ENCODE measurements at places on chromosomes 4 and X.
A peak's percentile ranks its signal among the peaks of the same experiment; 100 is the strongest.

- DNase-seq, result no peak
These were observed 9.1 kb downstream of the CXCR3 start for GRCh38 chrX:71609095-71609750.

DNA sequence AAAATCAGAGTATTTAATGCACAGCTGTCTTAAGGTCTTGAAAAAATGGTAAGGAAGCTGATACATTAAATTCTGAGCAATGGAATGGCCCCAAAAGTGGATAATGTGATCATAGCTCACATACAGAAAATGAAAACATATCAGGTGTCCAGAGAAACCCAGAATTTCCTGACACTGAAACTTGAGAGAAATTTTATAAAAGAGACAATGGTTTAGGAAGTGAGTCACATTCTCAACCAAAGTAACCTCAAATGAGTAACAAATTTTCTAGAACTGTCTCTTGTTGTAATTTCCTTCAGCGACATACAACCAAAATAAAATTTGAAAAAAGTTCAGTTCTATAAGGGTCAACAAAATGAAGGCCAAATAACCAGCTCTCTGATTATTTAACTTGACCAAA lies 37.4 kb upstream of the PACRGL start:
- DNase-seq, result no peak

DNA sequence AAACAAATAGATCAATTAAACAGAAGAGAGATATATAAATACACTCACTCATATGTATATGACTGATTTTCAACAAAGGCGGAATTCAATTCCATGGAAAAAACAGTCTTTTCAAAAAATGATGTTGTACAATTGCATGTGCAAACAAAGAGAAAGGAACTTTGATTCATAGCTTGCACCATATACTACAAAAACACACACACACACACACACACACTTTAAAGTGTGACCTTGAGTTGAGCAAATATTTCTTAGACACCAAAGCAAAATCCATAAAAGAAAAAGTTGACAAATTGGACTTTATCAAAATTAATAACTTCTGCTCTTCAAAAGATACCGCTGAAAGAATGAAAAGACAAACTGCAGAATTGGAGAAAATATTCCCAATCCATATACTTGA lies 168.8 kb downstream of the EVC2 start:
- no peak for DNase-seq

DNA sequence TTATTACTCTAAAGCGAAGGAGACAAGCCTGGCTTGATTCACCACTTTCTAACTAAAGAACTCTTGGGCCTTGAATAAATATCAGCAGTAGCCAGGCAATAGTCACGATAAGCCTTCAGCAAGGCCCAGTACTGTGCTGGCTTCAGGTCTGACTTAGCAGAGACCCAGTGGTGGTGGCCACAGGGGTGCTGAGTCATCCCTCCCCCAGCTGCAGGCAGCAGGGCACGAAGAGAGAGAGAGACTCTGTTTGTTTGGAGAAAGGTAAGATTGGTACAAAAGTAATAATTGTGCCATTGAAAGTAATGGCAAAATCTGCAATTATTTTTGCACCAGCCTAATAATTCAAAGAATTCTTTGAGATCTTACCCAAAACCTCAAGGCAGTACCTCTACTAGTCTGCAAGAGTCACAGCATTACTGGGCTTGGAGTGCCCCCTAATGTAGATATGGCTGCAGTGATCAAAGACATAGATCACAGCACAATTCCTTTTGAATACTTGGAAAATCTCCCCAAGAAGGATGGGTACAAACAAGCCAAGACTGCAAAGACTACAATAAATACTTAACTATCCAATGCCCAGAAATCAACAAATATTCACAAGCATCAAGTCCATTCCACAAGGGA lies 159.5 kb upstream of the USP38 start:
- peak; percentile 47 for DNase-seq

DNA sequence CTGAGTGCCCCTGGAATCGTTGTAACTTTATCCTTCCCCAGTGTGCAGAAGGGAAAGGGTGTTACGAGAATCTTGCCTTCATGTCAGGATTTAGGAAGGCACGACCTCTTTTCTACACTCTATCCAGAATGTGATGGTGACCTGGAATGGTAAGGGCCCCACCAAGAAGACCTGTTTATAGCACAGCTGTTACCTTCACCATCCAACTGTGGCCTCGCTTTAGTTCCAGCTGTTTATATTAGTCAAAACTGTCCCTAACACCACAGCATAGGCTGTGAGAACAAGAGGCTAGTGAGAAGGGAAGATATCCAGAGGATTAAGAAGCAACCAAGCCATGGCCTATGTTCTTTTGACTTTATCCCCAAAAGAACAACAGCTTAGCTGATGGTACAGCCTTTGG lies 28.0 kb downstream of the ARX start:
- no peak for DNase-seq

GRCh38 chr4:153074486-153074885 lies 129.8 kb upstream of the TRIM2 start:
- no peak for DNase-seq

GRCh38 chrX:107629540-107629909 lies 1.2 kb downstream of the PRPS1 start:
- no peak for DNase-seq

DNA sequence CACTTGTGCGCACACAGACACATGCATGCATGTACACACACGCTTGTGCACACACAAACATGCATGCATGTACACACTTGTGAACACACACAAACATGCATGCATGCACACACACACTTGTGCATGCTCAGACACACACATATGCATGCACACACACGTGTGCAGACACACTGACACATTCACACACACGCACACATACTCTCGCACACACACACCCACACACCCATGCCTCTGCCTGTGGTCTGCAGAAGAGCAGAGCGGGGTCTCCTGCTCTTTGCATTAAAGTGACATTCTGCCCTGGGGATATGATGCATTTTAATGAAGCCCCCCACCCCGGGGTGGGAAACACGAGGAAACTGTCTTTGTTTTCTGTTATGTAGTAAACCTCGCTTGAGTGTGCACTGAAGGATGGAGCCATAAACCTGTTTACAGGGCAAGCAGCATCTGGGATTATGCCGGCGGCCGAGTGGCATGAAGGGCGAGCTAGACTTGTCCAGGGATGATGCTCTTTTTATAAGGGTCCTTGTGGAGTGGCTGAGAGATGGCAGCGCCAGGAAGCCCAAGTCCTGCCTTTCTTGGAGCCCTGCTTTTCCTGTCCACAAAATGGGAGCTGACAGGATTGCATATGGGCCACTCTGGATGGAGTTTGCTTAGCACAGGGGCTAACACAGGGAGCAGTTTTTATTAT lies 17.8 kb downstream of the PSAPL1 start:
- no peak for DNase-seq

- DNase-seq, result no peak
These were observed 127.8 kb downstream of the KCTD8 start for GRCh38 chr4:44320833-44321232.

GRCh38 chr4:1374706-1375045 lies 27.7 kb downstream of the UVSSA start:
- no peak for DNase-seq

Measured in CD14-positive monocyte (primary cell).